Stimulated activated naive CD4-positive, alpha-beta T cell treated with Interleukin-2 at 50 U/mL for 16 hours (primary cell): ENCODE measurements at places on chromosomes 16 and 17.

GRCh38 chr16:13012601-13013000 lies 111.2 kb downstream of the SHISA9 start:
- no peak for DNase-seq

GRCh38 chr17:32174889-32175288 lies 32.6 kb downstream of the RHOT1 start:
- no peak for DNase-seq

GRCh38 chr17:35750526-35751395 lies 2.3 kb downstream of the GAS2L2 start:
- DNase-seq, result no peak

- DNase-seq, result no peak
Observed at GRCh38 chr16:2426941-2427361, 2.3 kb upstream of the CCNF start.

- DNase-seq, result no peak
Observed at GRCh38 chr17:13775450-13775849, 173.7 kb upstream of the HS3ST3A1 start.

DNA sequence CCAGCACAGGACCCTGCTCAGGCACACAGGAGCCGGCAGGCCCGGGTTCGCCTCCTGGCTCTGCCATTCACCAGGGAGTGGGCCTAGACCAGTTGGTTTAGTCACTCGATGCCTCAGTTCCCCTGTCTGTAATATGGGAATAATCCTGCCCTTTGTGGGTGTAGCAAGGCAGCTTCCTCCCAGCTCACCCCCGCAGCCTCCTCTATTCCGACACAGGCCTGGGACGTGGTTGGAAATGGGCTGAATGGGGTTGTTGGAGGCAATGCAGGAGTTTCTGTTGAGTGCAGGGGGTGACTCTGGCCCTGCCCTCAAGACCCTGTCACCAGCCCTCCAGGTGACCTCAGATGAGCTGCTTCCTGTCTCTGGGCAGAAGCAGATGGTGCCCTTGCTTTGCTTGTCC lies 19.8 kb downstream of the SLC5A10 start:
- no peak for DNase-seq

DNA sequence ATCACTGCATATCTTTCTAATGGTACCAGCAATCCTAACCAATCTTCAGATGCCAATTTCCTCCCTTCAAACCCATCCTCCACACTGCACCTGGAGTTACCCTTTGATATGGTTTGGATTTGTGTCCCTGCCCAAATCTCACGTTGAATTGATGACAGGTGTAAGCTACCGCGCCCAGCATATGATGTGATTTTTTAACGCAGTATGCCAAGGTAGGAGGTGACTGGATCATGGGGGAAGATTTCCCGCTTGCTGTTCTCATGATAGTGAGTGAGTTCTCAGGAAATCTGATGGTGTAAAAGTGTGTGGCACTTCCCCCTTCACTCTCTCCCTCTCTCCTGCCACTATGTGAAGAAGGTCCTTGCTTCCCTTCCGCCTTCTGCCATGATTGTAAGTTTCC lies 57.0 kb downstream of the TOX3 start:
- no peak for DNase-seq

DNA sequence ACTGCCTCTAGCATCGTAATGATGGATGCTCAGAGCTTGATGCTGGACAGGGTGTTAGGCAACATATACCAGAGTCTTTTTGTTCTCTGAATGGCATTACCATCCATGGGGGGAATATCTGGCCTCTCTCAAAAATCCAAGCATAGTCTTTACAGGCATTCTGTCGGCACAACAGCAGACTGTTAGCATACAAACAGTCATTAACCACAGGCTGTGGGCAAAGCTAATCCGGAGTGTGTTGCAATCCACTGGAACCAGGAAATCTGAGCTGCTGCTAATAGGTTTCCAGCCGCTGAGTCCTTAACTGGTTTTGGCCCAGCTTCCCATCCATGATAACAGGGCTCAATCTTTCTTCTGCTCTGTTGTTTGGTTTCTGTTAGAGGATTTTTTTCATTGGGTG lies 371.9 kb downstream of the HS3ST3B1 start:
- no peak for DNase-seq

- DNase-seq, result no peak
Observed at GRCh38 chr17:30554839-30555751, 77.9 kb downstream of the GOSR1 start.

- DNase-seq, result no peak
Observed at GRCh38 chr17:30271102-30271501, 20.6 kb downstream of the BLMH start.

DNA sequence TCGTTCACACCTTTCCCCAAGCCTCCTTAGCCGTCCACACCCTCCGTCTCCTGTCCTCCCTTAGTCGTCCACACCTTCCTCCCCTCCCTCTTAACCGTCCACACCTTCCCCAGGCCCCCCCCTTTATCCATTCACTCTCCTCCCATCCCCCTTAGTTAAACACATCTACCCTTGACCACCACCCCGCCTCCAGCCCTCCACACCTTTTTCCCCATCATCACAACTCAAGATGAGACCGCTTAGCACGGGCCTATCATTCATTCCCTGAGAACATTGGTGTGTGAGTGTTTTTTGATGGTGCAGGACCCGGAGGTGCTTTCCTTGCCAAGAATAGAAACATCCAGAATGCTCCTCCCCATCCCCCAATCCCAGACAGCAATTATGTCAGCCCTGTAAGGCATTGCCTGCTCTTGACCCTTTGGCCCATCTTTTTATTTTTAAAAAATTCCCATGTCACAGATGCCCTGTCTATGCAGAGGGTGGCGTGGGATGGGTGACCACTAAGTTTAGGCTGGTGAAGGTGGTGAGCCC lies 1.4 kb downstream of the TENT4B start:
- no peak for DNase-seq

- no peak for DNase-seq
Observed at GRCh38 chr16:51341204-51341603, 190.1 kb upstream of the SALL1 start.

DNA sequence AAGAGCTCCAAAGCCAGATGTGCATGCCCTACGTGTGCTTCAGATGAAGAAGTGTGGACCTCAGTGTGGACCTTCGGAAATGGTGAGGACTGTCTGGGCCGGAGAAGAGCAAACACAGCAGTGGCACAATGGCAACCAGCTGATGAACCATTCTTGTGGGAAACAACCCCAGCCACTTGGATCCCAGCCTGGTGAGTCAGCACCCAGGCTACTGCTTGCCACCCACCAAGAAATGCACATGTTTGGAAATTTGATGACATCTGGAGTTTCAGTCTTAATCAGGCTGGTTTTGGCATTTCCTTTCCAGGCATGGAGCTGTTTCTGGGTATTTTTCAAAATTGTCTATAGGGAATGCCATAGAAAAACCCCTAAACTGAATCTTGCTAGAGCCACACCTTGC lies 42.7 kb downstream of the DYNLRB2 start:
- peak; percentile 42 for DNase-seq

DNA sequence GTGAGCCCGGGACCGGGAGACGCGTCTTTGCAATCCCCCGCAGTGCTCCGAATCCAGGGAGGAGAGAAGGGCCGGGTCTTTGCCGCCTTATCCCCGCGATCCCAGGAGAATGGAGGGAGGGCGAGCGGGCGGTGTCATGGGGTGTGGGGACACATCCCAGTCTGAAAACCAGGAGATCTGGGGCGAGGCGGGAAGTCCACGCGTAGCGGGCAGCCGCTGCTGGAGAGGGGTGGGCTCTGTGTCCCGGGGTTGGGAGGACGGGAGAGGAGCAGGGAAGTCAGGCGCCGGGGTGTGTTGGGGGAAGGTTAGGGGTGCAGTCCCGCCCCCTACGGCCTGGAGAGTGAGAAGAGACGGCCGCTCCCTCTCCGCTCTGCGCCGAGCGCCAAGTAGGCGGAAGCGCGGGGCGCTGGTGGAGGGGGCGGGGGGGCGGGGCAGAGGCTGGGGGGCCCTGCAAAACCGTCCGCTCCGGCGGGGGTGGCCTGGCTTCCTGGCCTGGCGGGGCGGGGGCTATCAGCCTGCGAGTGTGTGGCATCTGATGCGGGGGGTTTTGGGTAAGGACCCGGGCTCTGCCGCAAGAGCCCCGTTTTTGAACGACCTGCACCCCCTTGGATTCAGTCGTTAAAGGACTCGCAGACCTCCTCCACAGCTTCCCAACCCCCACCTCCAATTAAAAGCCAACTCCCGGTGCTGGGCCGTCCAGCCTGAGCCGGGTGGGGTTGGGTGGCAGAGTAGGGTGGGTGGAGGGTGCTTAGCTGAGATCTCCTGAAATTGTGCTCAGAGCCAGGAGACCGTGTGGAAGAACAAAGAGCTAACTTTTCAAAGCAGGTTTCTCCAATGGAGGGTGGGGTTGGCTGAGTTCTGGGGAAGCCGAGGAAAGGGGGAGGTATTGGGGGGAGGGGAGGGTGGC lies 654 bp downstream of the LASP1 start:
- DNase-seq, result peak; percentile 67

GRCh38 chr16:84845496-84846002 lies 25.8 kb downstream of the CRISPLD2 start:
- no peak for DNase-seq

DNA sequence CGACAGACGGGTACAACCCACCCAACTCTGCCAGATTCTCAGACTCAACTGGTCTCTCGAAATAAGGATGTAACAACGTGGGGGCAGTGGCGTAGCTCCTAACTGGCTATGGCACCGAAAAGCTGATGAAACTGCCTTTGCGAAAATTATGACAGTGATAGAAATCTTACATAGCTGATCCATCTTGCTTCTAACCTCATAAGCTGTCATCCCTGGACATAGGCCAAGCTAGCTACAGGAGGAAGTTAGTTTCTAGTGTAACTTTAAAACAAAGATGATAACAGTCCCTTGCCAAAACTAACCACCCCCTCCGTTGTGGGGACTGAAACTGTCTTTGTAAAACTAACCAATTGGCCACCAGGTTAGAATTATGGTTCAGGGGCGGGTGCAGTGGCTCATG lies 220.1 kb downstream of the SLC39A11 start:
- DNase-seq, result no peak

DNA sequence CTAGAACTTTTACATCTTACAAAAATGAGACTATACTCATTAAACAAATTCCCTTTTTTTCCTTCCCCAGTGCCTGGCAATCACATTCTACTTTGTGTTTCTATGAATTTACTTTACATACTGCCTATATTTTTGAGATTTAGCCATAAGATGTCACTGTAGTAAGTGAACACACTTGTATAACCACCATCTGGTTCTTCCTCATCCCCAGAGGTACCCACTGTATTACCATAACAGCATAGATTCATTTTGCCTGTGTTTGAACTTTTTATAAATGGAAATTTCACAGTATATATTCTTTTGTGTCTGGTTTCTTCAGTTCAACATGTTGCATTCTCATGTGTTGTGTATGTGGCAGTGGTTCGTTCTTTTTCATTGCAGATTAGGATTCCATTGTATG lies 15.8 kb downstream of the CYB5B start:
- no peak for DNase-seq

GRCh38 chr16:52293204-52293603 lies 253.7 kb downstream of the TOX3 start:
- DNase-seq, result no peak

GRCh38 chr17:30477774-30478115 lies 537 bp downstream of the GOSR1 start:
- DNase-seq, result no peak

- no peak for DNase-seq
Observed at GRCh38 chr16:65120831-65121721, 787 bp downstream of the CDH11 start.

DNA sequence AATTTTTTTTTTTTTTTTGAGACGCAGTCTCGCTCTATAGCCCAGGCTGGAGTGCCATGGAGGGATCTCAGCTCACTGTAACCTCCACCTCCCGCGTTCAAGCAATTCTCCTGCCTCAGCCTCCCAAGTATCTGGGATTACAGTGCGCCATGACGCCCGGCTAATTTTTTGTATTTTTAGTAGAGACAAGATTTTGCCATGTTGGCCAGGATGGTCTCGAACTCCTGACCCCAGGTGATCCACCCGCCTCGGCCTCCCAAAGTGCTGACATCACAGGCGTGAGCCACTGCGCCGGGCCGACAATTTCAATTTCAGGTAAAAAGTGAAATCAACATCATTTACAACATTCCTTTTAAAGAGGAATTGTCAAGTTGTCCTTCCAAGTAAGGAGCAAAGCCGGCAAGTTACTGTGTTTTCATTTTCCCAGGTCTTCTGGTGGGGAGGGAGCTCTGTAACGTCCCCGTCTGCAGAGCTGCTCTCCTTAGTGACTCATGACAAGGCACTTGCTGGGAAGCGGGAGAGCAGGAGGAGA lies 873 bp downstream of the NPLOC4 start:
- no peak for DNase-seq

DNA sequence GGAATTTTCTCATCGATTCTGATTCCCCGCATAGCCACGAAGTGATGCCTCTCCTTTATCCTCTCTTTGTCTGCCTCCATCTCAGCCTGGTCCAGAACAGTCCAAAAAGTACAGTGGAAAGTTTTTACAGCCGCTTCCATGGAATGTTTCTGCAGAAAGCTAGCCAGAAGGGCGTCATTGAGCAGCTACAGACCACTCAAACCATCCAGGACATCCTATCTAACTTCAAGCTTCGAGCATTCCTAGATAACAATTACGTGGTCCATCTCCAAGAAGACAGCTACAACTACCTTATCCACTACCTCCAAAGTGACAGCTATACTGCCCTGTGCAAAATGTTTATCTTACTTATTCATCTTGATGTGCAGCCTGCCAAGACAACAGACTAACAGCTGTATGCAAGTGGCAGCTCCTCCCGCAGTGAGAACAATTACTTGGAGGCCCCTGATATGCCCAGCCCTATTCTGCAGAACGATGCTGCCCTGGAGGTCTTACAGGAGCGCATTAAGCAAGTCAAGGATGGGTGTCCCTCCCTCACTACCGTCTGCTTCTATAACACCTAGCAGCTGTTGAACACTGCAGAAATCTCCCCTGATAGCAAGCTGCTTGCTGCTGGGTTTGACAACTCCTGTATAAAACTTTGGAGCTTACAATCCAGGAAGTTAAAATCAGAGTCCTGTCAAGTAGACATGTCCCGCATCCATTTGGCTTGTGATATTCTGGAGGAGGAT lies 38.9 kb downstream of the SLFN12L start:
- no peak for DNase-seq

DNA sequence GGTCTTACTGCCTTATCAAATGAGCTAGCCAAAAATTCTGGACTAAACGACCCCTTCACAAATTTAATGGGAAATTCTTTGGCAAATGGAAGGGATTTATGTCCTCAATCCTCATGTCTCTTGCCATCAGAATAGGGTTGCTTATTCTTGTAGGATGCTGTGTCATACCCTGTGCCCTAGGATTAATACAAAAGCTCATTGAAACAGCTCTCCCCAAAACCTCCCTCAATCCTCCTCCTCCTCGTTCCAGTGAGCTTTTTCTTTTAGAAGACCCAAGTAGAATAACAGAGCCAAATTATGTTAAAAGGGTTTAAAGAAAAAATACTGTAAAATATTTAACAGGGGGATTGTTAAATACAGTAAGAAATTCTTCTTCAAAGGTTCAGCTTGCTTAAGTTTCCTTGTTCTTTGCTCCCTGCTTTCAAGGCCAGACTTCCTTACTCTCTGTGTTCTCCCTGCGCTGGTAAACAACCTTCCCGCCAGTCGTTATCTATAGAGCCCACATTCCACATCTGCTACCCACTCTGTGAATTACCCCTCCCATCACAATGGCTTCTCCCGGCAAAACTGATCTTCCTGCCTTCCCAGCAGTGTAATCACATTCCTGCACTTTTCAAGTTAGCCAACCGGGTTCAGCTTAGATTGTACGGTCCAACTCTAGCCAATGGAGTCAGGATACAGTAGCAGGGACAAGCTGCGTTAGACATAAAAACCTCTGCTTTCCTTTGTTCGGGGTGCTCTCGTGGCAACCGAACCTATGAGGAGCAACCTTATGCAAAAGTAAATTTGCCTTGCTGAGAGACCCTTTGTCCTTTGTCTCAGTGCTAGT lies 9.7 kb downstream of the HPR start:
- DNase-seq, result no peak

- no peak for DNase-seq
Observed at GRCh38 chr17:50631908-50632571, 2.6 kb upstream of the ABCC3 start.
